GM12878 (cell line): ENCODE measurements at places on chromosomes 2 and 18. TPM values are rescaled to one million over a fixed set of nuclear protein-coding genes. Genes with fewer than 3 reads are reported as not detected.

The XIRP2 gene
- total RNA-seq = not detected in 2 replicates

The LRP1B gene
- total RNA-seq = 0.03 TPM in 1 of 2 replicates, not detected in the other

The CSRNP3 gene
- total RNA-seq = 0.21 and 0.36 TPM in 2 replicates

The RAMP1 gene
- total RNA-seq = not detected in 2 replicates

The NXPH2 gene
- total RNA-seq = not detected in 2 replicates

The RALB gene
- 21.7 and 22.5 TPM in 2 replicates for total RNA-seq

The HAAO gene
- total RNA-seq = 41.6 and 49.5 TPM in 2 replicates

The OXER1 gene
- 6.6 and 7.6 TPM in 2 replicates for total RNA-seq

The GCKR gene
- not detected in 2 replicates for total RNA-seq

The MDH1B gene
- total RNA-seq = 1.0 TPM in 2 replicates

DNA sequence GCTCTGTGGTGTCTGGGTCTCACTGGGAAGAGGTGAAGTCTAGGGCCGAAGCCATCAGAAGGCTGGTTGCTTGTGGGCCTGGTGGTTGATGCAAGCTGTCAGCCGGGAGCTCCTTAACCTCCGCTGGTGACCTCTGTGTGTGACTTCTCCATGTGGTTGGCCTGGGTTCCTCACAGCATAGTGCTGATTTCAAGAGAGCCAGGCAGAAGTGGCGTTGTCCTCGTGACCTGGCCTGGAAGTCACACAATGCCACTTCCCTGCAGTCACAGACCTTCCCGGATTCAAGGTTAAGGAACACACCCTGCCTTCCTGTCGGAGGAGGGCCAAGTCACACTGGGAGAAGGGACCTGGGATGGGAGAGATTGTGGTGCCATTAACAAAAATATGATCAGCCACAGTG is 303.7 kb upstream of the HS6ST1 start:
- DNase-seq = no peak
- H3K4me1 ChIP-seq = peaks cover 14% of the 10 kb centered on the region
- no peaks in the 10 kb centered on the region for H3K36me3 ChIP-seq
- no peaks in the 10 kb centered on the region for H3K27me3 ChIP-seq

GRCh38 chr2:178211943-178212342 is 17.6 kb downstream of the OSBPL6 start:
- no peak overlapping the region for H3K27ac ChIP-seq
- H3K4me3 ChIP-seq = no peak overlapping the region
- H3K4me1 ChIP-seq = no peaks in the 10 kb centered on the region
- DNase-seq = no peak
- H3K27me3 ChIP-seq = no peaks in the 10 kb centered on the region

DNA sequence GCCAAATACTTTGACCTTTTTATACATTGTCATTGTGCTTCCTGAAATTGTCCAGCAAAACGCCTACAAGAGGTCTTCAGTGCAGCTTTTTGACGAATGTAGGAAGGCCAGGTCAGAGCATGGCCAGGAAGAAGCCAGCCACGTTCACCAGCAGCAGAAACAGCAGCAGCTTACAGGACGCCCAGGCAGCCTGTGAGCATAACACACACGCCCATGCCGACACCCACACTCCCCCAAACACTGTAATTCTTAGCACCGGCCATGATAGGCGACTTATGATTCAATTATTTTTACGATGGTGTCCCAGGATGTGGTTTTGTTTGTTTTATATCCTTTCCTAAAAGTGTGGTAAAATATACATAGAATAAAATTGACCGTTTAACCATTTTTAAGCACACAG is 249.1 kb upstream of the SALL3 start:
- H3K27ac ChIP-seq = no peak overlapping the region
- no peaks in the 10 kb centered on the region for H3K27me3 ChIP-seq
- no peaks in the 10 kb centered on the region for H3K36me3 ChIP-seq
- DNase-seq = no peak

- no peaks in the 10 kb centered on the region for H3K27me3 ChIP-seq
- peaks cover 27% of the 10 kb centered on the region for H3K4me1 ChIP-seq
- H3K36me3 ChIP-seq = peaks cover 7% of the 10 kb centered on the region; the same call in 1 of the 2 replicates
- H3K27ac ChIP-seq = no peak overlapping the region
- DNase-seq = no peak
Observed at GRCh38 chr18:55300936-55301531, 287.0 kb downstream of the TCF4 start.
